ENCODE measurements at places on chromosomes 3 and 15. TPM values are rescaled to one million over a fixed set of nuclear protein-coding genes. Genes with fewer than 3 reads are reported as not detected.

DNA sequence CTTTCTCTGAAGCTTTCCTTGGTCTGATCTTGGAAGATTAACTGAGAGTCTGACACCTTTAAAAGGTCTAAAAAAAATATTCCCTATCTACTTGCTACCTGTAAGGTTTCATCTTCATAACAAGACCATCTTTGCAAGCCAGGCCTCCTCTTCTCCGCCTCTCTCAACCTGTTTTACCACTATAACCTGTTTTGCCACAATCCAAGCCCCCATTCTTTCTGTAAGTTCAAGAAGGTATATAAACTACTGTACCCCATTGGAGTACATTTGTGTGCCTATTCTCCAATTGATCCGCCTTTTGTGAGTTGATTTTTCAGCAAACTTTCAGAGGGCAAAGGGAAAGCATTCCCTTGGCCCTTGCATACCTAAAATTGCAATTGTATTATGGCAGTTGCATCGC lies 319.3 kb upstream of the NECTIN3 start:
- DNase-seq: no peak

DNA sequence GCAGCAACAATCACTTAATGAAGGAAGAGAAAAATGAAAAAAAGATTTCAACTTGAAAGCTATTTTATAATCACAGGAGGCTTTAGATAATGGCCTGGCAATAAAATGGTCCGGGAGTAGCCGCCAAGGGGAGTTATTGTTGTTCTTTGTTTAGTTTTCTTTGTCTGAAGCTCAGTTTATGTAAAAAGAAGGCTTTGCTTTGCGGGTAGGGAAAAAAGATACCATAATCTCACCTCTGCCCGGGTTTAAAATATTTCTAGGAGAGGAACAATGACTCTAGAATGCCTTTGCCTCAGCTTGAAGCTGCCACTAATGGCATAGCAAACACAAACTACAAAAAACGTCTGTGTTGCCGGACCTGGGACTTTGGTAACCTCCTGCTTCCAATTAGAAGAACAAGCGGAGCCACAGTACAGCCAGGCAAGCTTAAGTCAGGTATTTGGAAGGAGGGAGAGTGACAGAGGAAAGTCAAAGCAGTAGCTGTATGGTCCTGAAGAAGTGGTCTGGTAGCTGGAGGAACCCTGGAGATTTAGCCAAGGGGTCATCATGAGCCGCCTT lies 764.5 kb downstream of the TUSC7 start:
- DNase-seq: no peak

DNA sequence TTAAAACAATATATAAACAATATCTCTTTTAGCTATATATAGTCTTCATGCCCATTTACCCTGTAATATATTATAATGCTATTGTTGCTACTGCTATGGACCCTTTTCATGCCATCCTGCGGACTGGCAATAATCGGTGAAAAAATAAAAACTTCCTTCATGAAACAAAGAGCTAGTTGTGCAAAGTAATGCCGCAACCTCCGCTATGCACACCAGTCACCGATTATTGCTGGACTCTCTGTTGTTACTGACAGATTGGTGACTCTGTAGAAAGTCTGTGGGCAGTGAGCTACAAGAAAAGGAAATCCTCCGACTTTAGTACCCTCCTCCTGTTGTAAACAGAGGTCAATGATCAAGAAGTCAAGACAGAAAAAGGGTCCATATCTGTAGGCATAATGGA lies 17.9 kb upstream of the ICE2 start:
- DNase-seq: no peak

DNA sequence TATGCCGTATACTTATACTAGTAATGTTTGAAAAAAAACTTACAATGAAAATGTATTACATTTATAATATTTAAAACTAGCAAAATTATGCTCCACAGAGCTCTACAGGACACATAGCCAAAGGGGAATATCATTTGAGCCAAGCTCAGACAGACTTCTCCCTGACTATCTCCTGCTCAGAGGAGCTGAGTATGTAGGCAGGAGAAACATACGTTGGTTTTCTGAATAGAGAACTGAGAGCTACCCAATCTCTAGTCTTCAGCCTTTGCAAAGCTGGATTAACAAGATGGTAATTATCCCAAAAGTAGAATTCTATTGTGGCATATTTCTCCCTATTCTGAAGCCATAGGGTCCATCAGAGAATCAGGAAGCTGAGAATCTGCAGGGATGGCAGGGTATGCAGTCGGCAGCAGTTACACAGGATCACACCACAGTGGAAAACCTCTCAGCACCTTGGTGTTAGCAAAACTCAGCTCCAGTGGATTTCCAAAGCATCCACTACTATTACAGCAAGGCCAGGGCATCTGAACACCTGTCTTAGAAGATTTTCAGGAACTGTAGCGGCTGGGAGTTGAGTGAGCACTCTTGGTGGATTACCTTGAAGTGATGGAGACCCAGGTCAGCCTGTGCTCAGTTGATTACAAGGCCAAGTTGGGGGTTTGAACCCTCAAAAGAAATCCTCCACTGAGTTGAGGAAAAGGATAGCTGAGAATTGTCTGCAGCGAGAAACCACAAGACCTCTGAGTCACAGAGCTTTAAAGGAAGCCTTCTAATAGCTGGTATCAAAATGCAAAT lies 30.1 kb downstream of the GPR15 start:
- peak; percentile 35 for DNase-seq

DNA sequence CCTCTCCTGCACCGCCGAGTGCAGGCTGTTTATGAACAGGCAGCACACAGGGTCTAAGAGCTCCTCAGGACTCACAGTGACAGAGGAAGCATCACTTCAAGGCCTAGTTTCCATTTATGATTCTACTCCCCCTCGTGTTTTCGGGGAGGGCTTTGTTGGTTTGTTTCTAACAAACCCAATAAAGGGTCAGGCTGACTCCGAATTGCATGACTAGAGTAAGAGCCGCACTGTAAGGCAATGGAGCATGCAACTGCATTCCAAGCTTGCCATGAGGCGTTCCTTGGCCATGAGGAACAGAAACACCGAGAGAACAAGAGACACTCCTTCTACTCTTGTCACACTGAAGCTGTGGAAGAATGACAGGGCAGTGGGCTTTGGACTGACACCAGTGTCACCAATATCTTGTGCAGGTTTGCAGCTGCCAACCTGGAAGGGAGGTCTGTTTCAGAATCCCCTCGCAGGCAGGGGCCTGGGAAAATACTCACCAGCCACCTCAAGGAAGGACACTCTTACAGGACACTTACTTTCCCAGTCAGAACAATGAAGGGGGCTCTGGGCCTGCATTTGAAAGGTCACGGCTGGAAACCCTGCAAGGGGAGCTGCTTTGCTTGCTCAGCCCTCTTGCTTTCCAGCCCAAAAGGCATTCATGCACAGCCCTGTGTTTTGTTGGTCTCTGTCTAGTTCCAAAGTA lies 96.8 kb downstream of the ADAMTS17 start:
- DNase-seq: no peak

DNA sequence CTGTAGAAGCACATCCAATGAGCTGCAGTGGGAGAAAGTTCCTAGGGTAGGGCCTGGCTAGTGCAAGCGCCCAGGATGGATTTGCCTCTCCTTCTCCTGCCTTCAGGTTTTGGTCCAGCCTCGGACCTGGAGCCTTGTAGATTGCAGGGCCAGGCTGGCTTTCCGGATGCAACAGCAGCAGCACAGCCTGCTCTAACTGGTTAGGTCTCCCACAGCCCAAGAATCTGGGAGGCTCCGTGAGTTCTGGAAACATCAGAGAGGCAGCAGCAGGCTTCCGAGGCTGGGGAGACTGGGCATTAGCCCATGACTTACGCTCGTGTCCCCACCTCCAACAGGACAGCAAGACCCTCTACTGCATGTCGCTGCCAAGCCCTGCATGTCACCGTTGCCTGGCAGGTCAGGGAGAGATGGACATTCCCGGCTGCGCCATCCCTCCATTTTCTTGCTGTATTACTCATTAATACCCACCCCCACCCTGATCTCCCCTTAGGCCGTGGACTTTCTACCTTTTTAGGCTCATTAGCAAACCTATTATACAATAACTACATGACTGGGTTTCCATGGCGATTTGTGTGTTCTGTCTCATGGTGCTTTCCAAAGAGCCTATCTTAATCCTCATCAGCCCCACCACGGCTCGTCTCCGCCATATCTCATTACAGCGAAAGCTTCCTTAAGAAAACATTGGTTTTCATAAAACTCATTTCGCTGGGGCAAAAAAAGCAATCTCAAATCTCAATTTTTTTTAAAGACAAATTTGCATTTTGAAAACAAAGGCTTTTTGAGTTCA lies 40.9 kb upstream of the RGMA start:
- no peak for DNase-seq

STAC gene
- total RNA-seq: 7.1 TPM

CCR9 gene
- total RNA-seq: not detected

ISLR2 gene
- 0.19 TPM for total RNA-seq

MEX3B gene
- total RNA-seq: 18.7 TPM

AADACL2 gene
- not detected for total RNA-seq

Measured in astrocyte (in vitro differentiated cells and primary cell).